Stimulated activated CD4-positive, alpha-beta T cell treated with anti-CD3 and anti-CD28 coated beads, Interleukin-15, amount 100 ng/mL, for 1 hour (primary cell): ENCODE measurements at places on chromosomes 12 and 14.

DNA sequence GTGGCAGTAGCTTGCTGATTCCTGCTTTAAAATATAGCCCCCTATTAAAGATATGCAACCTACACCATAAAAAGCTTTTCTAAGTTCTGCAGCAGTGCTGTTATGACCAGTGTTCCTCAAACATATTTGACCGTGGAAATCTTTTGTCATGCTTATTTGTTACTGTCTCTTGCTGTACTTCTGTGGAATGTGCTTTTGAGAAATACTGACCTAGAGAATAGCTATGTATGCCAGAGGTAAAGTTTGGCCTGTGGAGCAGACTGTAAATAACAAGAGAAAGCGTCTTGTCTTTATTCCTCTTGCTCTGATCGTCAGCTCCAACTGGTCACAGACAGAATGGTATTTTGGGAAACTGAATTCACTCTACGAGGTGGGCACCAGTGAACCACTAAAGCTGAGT, 239.0 kb downstream of the FBXL14 start:
- no peak for DNase-seq

DNA sequence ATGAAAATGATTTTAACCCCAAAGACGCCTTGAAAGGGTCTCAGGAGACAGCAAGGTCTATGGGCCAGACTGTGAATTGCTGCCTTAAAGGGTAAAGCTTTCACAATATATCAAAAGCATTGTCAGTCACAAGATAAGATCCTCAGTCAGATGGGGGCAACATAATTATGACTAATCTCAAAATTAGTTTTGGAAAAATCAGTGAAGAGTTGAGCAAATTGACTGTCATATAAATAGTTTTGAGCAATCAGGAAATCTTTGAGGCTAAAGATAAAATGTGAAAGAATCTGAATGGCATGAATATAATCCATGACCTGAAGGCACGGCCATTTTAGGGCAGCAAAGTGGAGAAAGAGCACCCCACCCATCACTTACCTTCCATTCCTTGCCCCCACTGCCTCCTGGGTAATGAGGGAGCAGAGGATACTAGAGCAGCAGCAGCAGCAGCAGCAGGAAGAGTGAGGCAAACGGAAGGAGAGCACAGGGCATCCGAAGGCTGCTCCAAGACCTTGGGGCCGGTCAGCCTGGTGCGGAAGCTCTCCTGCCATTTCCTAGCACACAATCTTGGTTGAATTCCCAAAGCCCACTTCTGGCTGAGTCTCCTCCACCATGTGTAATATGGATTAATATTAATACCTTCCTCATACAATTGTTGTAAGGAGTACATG, 7.0 kb downstream of the STON2 start:
- no peak for DNase-seq

DNA sequence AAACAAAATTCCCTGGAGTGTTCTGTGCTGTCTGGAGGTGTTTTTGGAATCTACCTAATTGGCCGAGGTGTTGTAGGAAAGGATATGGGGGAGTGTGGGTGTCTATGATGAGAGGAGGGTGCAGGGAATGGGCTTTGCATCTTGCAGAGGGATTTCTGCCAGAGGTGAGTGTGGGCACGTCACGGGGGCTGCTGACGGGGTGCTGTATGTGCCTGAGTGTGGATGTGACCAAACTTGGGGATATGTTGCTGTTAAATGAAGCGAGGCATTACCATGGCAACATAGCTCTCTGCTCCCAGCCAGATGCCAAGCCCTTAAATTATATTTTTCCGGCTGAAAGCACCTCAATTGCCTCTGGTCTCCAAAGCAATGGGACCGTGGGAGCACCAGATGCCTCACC, 44.3 kb upstream of the SPTLC2 start:
- no peak for DNase-seq

DNA sequence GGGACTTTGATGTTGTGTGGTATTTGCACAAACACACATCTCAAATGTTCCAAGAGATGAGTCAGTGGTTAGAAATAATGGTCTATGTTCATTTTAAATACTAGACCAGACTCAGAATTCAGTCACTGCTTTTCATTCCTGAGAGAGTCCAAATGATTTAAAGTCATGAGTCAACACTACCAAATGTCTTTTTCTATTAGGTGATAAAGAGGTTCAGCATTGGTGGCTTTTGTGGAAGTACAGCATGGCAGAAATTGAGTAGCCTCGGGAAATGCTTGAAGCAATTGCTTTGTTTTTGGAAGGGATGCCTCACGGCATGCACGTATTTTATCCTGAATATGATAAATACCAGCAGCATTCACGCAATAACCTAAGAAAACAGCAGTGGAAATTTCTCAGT, 115.7 kb downstream of the DIO2 start:
- DNase-seq, result no peak

GRCh38 chr12:68559246-68559645, 51.5 kb upstream of the RAP1B start:
- DNase-seq, result no peak
